Mucosa of gallbladder (tissue), 1 donor: ENCODE measurements at places on chromosomes 11 and 22.

DNA sequence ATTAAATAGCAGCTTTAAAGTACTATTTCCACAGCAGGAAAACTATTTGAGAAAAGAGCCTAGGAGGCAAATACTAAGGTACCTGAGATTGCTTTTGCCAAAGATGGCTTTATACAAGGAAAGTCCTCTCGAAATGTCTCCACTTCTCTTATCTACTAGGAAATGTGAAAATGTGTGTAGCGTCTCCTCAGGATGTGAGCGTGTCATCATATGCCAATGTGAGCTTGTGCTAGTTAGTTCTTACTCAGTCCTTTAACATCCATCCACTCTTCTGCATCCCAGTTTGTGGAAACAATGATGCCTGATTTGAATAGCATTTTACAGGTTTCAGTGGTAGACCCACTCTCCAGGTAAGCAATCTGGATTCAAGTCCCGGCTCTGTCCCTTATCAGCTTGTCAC lies 421.0 kb downstream of the DYNC2H1 start:
- DNase-seq, result no peak

- no peak for DNase-seq
These were observed 1.5 kb downstream of the TPBGL start for GRCh38 chr11:75241906-75242644.

DNA sequence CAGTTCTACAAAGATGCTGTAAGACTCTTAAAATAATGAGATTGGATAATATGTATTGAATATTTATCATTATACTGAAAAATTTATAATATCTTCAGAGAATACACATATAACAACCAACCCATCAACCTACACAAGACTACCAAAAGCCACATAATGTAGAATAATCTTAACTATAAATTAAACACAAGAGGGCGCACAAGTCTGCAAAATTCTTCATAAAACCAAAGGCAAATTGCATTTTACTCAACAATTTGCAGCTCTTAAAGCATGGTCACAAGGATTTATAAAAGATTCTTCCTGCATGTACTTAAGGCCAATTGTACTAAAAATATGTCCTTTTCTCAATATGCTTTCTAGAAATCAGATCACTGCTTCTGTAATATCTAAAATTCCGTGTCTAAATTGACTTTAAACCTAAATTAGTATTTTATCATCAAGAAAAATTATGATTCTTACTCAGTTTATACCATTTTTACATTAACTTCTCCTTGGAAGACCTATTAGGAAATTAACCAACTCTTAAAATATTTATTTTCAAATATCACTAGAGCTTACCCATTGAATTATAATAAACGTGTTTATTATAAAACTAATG lies 79.0 kb downstream of the TTC28 start:
- no peak for DNase-seq

DNA sequence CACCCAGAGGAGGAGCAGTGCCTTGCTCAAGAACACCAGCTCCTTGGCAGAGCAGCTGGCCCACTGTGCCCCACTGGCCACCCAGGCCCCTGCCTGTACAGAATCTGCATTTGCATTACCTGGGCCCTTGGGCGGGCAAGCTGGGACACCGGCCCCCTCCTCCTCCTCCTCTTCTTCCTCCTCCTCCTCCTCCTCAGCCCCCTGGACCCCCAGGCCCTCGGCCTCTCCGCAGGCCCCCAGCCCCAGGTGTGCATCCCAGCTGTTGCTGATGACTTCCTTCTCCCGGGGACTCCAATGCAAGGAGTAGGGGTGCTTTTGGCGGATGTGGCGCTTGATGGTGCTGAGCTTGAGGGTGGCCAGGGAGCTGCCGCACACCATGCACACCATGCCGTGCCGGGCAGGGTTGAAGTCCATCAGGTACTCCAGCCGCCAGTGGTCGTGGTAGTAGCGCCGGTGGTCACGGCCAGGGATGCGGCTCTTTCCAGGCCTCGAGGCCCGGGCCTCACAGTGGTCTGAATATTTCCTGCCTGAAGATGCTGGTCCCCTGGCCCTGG lies 2.8 kb downstream of the ZFTA start:
- no peak for DNase-seq

- no peak for DNase-seq
These were observed 71.5 kb downstream of the LINC01488 start for GRCh38 chr11:69552951-69553350.

- DNase-seq, result no peak
These were observed 30.6 kb downstream of the MMP13 start for GRCh38 chr11:102924851-102925380.

DNA sequence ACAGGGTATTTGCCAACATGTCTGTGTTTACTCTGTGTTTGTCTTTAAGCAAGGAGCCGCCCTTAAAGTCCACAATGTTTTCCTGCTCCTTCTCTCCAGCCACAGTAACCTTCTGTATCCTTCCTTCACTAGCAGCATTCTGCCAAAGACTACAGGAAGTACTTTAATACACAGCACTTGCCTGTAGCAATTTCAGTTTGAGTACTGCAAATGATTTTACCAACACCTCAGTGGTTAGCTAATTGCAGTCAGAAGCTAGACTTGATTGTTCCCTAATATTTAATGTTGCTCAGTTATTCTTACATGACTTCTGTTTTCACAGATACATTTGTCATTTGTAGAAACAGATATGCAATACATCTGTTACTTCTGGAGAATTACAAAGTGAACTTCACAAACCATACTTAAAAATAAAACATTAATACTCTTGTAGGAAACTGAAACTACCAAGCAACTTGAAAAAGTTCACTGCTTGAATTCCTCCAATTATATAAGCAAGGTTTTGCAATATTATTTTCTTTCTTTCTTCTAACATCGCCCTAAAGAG lies 69.1 kb downstream of the FCHSD2 start:
- DNase-seq, result peak; percentile 39

DNA sequence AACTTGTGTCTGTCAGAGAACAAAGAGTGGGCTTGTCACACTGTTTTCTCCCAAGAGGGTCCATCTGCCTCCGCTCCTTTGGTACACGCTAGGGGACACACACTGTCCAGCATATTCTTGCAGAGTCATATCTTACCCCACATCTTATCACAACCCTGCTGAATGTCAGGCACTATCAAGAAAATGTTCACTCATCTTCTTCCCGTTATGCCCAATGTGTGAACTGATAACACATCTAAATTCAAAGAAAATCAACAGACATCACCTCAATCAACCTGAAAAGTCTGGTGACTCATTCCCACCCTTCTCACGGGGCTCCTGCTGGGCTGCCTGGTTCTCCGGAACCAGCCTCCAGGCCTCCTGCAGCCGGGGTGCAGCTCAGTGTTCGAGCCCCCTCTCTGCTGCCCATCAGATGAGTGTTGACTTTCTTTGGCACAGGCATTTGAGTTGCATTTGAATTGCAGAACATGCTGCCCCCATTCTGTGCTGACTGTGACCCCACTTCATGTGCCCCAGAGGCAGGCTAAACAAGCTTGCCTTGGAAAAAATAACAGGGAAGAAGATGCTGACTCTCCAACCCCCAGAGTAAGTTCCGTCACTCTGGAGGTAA lies 19.4 kb downstream of the GRAP2 start:
- DNase-seq, result no peak

GRCh38 chr11:57203882-57204480 lies 22.2 kb downstream of the LRRC55 start:
- DNase-seq, result no peak

DNA sequence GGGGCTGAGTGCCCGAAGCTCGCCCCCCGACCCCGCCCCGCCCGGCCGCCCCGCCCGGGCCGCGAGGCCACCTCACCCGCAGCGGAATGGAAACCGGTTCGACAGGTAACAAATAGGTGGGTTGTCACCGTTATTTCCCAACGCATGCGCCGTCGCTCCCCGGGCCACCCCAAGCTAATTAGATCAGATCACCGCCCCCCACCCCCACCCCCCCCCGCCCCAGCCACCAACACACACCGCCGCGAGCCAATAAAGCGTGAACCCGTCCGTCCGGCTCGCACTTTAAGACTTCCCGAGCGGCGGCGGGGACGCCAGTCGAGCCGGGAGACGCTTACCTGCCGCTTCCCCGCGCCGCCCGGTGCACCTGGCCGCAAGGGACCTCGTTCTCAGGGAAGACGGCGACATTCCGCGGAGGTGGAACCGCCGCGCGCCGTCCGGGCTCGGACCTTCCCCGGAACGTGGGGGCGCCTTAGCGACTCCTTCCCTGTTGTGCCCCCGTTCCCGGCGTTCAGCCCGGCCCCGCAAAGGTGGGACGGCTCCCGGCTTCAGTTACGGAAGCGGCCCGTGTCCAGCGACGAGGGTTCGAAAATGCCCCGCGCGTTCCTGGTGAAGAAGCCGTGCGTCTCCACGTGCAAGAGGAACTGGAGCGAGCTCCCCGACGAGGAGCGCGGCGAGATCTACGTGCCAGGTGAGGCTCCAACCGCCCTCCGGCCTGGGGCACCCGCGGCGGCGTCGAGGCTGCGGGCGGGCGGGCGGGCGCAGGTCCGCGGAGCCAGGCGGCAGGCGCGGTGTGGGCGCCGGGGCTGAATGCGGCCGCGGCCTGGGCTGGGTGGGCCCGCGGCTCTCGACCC lies at the start of gene OVOL1:
OVOL1 (plus strand) TSS at position 278 of the 851 bp plus-strand sequence; CDS start at position 589, 311 bp downstream.
- DNase-seq, result peak; percentile 73

DNA sequence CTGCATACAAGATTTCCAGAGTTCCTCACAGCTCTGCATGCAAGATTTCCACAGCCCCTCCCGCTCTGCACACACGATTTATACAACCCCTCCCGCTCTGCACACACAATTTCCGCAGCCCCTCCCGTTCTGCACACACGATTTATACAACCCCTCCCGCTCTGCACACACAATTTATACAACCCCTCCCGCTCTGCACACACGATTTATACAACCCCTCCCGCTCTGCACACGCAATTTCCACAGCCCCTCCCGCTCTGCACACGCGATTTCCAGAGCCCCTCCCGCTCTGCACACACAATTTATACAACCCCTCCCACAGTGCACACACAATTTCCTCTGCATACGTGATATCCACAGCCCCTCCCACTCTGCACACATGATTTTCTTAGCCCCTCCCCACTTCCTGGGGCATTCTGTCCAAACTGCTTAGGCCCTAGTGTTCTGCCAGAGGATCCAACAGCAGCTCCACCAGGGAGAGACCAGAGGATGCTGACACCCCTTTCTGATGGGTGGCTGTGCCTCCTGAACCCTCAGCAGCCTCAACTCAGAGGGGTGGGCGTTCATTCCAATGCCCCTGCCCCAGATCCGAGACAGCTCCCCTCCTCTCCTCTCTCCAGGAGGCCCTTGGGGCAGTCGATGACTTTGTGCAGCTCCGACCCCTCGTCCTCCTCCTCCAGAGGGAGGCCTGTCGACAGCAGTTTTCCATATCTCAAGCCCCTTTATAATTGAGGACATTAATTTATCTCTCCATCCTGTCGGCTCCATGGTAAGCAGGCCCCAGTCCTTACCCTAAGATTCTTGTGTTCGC lies 671.7 kb downstream of the BRD1 start:
- DNase-seq, result no peak

DNA sequence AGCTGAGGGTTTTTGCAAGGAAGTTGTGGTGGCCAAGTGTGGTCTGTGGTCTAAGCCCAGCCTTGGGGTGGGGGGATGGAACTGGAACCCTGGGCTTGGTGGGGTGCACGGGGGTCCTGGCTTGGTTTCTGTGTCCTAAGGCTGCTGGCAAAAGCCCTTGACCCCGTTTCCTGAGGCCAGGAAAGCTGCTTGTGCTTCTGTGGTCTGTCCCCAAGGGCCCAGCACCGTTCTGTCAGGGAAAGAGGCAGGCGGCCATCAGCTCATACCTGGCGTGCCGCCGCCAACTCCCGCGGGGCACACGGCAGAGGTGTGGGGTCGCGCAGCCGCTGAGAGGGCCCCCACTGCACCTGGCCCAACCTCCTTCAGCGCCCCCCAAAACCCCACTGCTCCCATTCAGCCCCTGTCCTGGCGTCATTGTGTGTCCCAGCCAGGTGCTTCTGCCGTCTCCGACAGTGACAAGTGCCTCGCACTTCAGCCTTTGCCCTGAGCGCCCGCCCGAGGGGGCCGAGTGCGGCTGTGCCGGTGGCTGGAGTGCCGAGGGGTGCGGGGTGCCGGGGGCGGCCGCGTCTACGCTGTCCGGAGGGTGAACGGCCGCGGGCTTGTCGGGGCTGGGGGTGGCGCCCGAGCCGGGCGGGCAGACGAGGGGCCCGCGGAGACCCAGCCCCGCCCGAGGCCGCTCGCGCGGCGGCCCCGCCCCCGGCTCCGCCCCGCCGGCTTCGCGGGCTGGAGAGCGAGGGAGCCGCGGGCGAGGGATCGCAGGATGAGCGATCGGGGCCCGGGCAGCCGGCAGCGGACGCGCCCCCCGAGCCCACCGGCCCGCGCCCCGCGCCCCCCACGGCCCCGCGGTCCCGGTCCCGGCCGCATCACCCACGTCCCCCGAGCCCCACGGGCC lies at the start of gene CNIH2:
CNIH2 (plus strand) TSS at position 705 of the 892 bp plus-strand sequence. CDS start 282 bp downstream, outside the sequence.
- DNase-seq, result no peak

DNA sequence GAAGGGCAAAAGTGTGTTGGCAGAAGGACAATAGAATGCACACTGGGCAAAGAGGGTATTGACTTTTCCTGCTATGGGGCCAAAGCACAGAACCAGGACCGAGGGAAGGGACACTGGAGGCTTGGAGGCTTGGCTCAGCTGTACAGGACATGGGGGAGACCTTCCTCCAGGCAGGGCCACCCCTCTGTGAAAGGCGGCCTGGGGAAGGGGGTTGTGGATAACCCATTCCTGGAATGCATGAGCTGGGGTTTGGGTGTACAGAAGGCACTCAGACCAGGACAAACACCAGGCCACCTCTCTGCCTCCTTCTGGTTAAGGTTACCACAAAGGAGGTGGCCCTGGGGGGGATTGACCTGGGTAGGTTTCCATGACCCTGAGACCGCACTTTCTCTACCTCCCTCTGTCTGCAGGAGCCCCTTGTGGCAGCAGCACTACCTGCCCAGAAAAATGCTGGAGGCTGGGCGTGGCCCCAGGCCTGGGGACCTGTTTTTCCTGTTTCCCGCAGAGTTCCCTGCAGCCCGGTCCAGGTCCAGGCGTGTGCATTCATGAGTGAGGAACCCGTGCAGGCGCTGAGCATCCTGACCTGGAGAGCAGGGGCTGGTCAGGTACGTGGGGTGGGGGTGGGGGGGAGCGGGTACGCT lies 9.6 kb downstream of the P2RY2 start:
- DNase-seq, result peak; percentile 85
